Neural progenitor cell (in vitro differentiated cells): ENCODE measurements at places on chromosomes 4 and X. TPM values are rescaled to one million over a fixed set of nuclear protein-coding genes. Genes with fewer than 3 reads are reported as not detected.

DNA sequence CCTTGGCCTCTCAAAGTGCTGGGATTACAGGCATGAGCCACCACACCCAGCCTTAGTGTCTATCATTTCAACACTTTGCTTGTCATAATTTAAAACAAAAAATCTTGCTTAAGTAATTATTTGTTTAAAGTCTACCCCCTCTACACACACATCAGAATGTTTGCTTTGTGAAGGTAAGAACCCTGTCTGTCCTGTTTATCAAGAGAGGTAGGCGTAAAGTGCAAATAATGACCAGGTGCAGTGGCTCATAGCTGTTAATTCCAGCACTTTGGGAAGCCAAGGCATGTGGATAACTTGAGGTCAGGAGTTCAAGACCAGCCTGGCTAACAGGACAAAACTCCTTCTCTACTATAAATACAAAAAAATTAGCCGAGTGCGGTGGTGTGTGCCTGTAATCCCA is 326.7 kb upstream of the CLNK start:
- DNase-seq: no peak

The MTMR8 gene
- total RNA-seq: 0.50 and 0.51 TPM in 2 replicates

The CLCN3 gene
- total RNA-seq: 27.0 and 44.8 TPM in 2 replicates

DNA sequence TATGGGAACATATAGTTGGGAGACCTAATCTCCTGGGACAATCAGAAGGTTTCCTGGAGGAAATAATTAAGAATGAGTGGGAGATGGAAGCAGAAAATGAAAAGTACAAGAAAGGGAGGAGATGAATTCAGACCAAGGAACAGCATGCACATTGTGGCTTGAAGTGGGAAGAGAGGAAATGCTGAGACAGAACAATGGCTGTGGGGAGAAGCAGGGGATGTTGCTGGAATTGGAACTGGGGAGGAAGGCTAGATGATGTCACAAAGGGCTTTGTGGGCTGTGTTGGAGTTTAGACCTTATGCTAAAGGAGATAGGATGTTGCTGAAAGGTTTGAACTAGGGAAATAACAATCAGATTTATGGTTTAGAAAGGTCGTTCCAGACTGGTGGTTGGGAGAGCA is 119.5 kb upstream of the DIPK2B start:
- DNase-seq: no peak

GRCh38 chr4:106344647-106344970 is 24.0 kb downstream of the GIMD1 start:
- no peak for DNase-seq

DNA sequence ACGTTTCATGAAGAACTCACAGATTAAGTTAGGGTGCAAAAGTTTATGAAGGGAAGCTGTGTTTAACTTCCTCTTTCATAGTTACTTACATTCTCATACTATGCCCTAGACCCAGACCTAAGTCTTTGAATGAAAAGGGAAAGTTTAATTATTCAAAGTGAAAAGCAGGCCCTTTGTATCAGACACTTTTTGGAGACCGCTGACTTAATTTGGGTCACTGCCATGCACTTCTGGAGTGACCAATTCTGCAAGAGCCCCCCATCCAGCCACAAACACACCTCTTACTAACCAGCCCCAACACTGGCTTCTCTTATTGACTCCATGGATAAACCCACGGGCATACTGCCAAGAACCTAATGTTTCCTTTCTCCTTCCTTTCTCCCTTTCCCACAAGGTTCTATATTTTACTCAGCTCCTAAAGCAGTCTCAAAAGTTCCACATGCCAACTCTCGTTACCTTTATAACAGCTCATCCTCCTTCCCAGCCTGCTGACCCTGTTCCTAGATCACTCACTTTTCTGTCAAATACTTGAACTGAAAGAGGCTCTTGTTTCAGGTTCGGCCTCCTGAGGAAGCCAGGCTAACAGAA is 34.5 kb downstream of the ABCE1 start:
- DNase-seq: no peak

DNA sequence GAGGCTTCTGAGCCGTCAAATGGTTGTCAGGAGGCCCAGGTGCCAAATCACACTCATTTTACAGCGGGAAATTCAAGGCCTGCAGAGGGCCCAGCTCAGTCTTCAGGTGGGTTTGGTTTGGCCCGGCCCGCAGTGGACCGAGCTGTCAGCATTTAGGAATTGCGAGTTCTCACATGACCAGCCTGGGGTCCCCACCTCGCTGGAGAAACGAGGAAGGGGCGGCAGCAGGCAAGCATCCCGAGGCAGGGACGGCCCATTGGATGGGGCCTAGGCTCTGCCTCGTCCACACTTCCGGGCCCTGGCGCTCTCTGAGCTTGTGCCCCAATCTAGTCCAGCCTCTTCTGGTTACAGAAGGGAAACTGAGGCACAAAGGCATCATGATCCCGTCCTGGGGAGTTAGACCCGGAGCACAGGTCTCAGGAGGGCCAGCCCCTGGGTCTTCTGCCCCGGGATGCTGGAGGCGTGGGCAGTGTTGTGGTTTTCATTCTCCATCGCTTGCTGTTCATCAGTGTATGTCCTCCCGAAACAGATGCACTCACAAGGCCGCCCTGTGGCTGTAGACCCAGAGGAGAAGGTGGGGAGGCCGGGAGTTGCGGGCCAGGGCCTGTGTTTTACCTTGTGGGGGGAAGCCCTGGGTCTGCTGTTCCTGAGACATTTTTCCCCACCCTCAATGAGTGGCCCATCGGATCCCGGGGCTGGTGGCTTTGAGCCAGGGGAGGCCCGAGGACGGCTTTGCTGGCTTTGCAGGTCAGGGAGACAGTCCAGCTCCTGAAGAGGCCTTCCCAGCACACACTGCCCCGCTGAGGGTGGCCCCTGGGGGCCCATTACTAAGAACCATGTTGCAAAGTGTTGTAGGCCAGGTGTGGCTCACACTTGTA is 8.9 kb downstream of the PSAPL1 start:
- DNase-seq: no peak

DNA sequence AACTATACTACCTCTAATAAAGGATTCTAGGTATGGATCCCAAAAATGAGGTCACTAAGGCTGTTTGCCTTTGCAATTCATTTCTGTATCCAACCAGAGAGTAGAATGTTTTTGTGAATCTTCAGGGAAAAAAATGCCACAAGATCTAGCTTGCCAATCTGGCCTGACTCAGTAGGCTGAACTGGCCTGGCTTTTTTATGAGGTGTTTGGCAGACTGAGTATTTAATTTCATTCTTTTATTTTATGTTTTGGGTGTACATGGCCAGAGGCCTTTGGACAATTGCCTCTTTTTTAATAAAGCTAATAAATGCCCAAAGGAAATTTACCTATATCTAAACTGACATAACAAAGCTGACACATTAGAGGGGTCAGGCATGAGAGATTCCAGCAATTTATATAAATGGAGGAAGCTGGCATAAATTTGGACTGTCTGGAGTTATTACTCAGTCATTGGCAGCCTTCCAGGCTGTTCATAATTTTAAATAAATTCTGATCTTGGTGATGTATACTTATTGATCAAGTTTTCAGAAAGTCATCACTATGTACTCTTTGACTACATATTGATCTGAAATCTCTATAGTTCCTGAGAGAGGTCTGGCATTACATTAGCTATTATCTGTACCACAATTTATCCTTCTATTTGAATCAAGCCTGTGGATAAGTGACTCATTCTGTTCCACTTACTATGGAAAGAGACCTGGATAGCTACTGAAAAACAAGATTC is 376.4 kb upstream of the NOCT start:
- DNase-seq: no peak
